Right hindlimb (tissue), 1 donor: ENCODE measurements at places on chromosomes 3 and 15.

DNA sequence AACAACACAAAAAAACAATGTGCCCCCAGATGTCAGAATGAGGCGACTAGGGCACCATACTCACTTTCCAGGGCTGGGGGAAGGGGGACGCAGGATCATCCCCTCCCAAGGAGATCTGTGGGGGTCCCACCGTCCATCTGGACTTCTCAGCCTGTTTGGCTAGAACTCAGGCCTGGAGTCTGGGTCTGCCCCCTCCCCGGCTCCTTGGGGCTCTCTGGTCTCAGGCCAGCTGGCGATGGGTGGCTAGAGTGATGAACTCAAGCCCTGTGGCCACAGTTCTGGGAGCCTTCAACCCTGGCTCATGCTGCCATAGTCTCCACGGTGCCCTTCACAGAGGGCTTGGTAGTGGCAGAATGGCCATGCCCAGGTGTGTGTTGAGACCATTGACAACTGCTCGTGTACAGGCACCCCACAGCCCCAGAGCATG lies 13.6 kb downstream of the ZBTB47 start:
- no peak for DNase-seq

GRCh38 chr3:101466465-101467309 lies 46.3 kb downstream of the SENP7 start:
- DNase-seq: no peak

- DNase-seq: peak; percentile 35
Measured at GRCh38 chr15:26260517-26261133, 397.5 kb upstream of the ATP10A start.

GRCh38 chr15:27088584-27089232 lies 117.7 kb downstream of the GABRG3 start:
- no peak for DNase-seq

DNA sequence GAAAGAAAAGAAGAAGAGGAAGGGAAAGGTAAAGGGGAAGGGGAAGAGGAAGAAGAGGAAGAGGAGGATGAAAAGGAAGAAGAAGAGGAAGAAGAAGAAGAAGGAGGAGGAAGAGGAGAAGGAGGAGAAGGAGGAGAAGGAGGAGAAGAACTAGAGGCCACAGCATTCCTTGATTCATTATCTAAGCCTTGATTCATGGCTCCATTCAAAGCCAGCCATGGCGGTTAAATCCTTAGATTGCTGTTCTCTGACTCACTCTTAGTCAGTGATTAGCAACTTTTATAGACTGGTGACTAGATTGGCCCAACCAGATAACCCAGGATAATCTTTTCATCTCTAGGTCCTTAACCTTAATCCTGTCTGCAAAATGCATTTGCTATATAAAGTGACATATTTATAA lies 47.6 kb downstream of the OSTN start:
- no peak for DNase-seq

GRCh38 chr15:52261498-52262242 lies 33.9 kb downstream of the MYO5C start:
- DNase-seq: peak; percentile 60

DNA sequence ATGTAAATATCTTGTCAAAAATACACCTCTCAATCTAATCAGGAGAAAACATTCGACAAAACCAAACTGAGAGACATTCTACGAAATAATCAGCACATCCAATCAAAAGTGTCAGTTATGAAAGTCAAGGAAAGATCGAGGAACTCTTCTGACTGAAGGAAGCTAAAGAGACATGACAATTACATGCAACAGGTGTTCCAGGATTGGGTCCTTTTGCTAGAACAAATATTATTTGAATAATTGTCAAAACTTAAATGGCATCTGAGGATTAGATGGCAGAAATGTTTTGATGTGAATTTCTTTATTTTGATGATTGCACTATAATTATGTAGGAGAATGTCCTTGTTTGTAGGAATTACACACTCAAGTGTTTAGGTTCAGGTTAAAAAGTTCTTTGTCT lies 124.1 kb upstream of the HES1 start:
- no peak for DNase-seq

DNA sequence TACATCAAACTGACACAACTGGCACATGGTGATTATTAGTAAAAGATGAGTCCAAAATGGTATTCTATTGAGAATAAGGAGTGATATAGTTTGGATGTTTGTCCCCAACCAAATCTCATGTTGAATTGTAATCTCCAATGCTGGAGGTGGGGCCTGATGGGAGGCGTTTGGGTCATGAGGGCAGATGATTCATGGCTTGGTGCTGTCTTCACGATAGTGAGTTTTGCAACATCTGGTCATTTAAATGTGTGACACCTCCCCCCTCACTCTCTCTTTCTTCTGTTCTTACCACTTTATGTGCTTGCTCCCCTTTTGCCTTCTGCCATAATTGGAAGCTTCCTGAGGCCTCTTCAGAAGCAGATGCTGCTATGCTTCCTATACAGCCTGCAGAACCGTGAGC lies 90.6 kb downstream of the RSL24D1 start:
- no peak for DNase-seq

GRCh38 chr3:51354731-51355615 lies 30.1 kb upstream of the MANF start:
- DNase-seq: no peak

DNA sequence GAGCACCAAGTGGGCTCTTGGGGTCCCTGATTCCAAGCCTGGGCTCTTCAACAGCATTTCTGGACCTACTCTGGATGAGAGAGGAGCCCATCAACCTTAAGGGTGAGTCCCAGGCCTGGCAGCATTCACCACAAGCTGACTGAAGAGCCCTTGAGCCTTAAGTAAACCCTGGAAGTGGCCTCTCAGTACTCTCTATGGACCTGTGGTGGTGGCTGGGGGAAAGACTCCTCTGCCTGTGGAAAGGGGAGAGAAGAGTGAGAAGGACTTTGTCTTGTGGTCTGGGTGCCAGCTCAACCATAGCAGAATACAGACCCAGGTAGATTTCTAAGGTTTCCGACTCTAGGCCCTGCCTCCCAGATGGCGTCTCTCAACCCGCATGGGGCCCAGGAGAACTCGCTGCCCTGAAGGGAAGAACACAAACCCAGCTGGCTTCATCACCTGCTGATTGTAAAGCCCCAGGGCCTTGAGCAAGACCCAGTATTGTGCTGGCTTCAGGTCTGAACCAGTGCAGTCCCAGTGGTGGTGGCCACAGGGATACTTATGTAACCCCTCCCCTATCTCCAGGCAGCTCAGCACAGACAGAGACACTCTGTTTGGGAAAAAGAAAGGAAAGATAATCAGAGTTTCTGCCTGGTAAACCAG lies 71.4 kb downstream of the TFDP2 start:
- no peak for DNase-seq

- DNase-seq: peak; percentile 59
Measured at GRCh38 chr3:53195602-53196574, 34.9 kb downstream of the PRKCD start.

- DNase-seq: no peak
Measured at GRCh38 chr3:100503448-100503847, 11.0 kb downstream of the TMEM45A start.

DNA sequence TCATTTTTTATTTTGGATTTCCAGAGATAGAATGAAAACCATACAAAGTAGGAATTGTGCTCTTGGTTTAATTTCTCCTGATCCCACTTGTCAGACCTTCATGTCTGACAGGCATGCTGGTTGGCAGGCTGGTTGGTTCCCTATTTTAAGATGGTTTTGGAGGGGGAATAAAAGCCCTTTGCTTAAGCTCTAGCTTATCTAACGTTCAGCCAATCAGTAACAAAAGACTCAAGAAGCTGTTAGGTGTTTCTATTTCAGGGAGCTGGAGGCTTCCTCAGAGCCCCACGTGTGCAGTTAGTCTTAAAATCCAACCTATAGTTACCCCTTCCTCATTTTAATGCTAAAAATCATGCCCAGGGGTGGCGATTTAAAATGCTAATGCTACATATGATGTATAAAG lies 40.5 kb upstream of the XIRP1 start:
- no peak for DNase-seq
